ENCODE measurements at places on chromosomes 3 and 15.

DNA sequence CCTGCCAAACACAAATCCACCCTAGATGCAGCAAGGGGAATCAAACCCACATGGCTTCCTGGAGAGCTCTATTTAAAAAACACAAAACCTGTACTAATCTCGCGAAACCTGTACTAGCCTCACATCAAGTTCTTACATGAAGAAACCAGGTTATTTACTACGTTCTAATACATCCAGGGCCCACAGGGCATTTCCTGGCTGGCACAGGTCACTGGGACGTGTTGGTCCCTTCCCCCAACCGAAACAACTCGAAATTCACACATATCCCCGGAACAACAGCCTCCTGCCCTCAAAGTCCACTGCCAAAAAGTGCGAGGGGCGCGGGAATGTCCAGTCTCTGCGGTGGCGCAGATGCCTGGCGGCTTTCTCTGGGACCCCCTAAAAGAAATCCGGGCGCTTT is 955 bp downstream of the CDCP1 start:
- DNase-seq: no peak

DNA sequence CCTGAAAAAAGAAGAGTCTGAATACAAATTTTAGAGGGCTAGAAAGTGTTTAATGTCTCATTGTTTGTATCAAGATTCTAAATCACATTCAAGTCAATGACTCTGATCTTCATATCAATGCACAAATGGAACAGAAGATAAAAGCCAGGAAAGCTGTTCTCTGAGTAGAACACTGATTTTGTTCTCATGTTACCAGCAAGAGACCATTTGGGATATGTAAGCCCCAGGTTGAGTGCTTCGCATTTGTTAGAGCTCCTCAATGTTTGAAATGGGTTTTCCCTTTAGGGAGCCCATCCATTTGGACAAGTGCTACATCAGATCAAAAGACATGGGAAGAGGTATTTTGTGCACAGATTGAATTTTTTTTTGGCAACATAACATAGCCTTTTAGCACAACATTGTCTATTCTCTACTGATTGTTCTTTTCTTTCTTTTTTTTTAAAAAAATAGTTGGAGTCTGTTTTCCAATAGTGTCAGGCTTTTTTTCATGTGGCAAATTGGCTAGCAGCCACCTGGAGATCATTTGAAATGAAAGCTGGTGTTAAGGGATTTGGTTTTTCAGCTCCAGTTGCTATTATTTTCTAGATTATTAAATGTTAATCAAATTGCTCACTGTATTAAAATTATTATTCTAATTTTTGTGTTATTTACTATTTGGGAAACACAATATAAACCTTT is 74.5 kb upstream of the ZPLD1 start:
- DNase-seq: no peak

DNA sequence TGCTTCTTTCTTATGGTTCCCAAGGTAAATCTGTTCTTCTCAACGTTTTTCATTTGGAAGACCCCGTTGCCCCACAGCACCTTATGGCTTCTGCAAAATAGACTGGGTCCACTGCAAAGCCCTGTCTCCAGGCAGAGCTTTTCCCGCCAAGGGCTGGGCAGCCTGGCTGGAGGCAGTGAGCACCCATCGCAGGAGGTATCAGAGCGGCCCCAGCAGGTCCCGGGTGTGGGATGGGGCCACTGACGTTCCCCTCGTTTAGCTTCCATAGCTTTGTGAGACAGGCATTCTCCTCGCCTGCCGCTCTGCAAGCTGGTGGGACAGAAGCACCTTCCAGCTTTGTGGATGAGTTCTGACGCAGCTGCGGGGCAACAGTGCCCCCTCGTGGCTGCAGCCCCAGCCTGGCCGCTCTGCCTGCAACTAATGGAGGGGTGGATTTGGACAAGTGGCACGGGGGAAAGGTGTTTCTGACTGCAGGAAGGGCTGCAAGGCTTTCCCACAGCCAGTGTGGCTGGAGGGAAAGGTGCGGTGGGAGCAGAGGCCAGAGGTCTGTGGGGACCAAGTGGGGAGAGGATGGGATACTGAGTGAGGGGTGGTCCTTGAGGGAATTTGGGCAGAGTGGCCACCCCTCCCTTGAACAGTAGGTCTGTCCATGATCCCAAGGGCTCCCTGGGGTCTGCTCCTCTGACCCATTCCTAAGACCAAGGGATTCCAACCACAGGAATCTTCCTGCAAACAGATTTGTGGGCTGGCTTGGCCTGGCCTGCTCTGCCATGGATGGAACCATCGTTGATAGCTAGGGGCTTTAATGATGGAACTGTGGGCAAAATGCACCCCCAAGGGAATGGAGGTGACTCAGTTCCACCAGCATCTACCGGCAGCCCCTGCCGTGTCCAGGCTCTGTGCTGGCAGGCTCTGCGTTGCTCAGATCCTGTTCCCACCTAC is 99.4 kb downstream of the FBLN2 start:
- peak; percentile 64 for DNase-seq

- DNase-seq: no peak
Observed at GRCh38 chr3:195582947-195583346, 793 bp downstream of the APOD start.

GRCh38 chr15:78073046-78073787 is 4.3 kb downstream of the TBC1D2B start:
- DNase-seq: no peak

GRCh38 chr15:88072598-88073390 is 183.7 kb downstream of the NTRK3 start:
- no peak for DNase-seq

GRCh38 chr15:70215951-70216350 is 118.2 kb upstream of the TLE3 start:
- no peak for DNase-seq

GRCh38 chr3:137084586-137084985 is 126.8 kb downstream of the IL20RB start:
- no peak for DNase-seq

DNA sequence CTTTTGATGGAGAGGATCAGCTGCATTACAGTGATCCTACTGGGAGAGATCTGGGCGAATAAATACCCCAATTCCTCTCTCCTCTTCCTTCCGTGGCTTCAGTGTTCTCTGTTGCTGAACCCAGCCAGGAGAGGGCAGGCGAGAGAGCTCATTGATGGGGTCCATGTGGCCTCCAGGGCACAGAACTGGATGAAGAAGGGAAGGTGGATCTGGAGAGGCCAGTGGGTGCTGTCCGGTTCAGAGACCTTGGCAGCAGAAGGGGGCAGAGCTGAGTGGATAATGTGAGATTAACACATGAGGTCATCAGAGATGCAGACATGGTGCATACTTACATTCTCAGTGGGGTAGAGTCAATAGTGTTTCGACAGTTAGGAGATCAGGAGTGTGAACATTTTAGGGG is 193.6 kb downstream of the CLSTN2 start:
- no peak for DNase-seq

DNA sequence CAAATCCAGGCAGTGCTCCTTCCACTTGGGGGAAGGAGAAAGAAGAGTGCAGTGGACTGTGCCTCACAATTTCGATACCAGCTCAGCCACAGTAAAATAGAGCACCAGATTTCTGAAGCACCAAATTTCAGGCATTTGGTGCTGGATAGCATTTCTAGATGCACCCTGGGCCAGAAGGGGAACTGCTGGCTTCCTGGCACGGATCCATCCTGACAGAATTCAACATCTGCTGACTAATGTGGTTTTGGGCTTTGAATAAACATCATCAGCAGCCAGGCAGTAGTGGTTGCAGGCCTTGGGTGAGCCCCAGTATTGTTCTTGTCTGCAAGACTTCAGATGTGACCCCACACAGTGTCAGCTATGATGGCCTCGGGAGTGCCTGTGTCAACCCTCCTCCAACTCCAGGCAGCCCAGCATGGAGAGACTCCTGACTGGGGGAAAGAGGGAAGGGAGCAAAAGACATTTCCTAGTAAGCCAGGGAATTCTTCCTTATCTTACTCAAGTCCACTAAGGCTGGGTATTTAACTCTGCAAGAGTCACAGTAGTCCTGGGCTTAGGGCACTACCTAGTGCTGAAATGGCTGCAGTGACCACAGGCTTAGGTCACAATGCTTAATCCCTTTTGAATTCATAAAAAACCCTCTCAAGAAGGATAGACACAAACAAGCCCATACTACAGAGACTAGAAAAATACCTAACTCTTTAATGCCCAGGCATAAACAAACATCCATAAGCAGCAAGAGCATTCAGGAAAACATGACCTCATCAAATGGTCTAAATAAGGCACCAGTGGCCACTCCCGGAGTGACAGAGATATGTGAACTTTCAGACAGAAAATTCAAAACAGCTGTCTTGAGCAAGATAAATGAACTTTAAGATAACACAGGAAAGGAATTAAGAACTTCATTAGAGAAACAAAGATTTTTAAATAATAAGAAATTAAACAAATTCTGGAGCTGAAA is 74.7 kb downstream of the SPATA16 start:
- no peak for DNase-seq

GRCh38 chr15:74913041-74913440 is 6.4 kb upstream of the FAM219B start:
- no peak for DNase-seq

Data from T follicular helper cell (primary cell).